ENCODE measurements at places on chromosomes 7 and 10.
A peak's percentile ranks its signal among the peaks of the same experiment; 100 is the strongest.

DNA sequence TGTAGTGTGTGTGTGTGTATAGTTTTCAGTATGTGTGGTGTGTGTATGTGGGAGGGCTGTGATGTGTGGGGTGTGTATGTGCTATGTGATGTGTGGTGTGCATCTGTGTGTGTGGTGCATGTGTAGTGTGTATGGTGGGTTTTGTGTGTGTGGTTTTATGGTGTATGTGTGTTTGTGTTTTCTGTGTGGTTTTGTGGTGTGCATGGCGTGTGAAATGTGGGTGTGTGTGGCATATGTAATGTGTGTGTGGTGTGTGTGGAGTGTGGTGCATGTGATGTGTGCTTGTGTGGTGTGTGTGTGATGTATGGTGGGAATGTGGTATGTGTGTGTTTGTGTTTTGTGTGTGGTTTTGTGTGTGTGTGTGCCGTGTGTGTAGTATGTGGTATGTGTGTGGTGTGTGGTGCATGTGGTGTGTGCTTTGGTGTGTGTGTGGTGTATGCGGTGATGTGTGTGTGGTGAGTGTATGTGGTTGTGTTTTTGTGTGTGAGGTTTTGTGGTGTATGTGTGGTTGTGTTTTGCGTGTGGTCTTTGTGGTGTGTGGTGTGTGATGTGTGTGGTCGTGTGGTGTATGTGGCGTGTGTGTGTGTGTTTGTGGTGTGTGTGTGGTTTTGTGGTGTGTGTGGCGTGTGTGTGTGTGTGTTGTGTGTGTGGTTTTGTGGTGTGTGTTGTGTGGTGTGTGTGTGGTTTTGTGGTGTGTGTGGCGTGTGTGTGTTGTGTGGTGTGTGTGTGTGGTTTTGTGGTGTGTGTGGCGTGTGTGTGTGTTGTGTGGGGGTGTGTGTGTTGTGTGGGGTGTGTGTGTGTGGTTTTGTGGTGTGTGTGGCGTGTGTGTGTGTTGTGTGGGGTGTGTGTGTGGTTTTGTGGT is 18.0 kb upstream of the PPP2R2D start:
- no peak for DNase-seq

- no peak for DNase-seq
Observed at GRCh38 chr7:19623676-19624075, 85.2 kb downstream of the POLR1F start.

GRCh38 chr10:15227611-15228372 is 59.3 kb upstream of the NMT2 start:
- DNase-seq = no peak

DNA sequence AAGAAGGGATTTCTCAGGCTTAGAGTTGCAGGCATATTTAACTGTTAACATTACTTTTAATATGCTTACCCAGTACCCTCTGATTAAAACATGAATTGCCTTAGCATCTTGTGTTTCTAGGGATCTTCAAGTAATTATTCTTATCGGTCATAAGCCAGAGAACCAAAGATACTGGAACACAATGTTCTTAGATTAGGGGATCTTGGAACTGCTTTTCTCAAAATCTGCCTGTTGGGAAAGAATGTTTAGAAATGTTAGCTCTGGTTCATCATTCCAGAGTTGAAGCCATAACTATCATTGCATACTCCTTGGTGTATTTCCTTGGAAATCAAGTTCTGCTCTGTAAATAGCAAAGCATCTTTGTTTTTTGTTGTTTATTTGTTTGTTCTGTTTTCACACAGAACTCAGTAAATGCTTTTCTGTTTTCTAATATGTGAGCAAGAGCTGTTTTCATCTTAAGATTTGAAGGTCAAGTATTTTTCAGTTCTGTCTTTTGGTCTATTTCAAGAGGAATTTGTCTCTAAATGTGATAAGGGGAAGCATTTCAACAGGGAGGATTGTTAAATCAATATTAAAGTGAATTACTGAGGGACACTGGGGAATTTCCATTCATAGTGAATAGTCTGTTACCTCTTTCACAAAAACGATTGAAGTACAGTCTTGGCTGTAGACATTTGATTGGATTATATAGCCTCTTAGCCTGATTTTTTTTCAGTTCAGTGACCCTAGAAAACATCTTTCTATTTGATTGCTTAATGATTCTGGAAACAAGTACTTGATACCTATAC is 103.2 kb upstream of the CYP26C1 start:
- DNase-seq = no peak

GRCh38 chr7:142450206-142450605 is 192.3 kb upstream of the PRSS58 start:
- no peak for DNase-seq

DNA sequence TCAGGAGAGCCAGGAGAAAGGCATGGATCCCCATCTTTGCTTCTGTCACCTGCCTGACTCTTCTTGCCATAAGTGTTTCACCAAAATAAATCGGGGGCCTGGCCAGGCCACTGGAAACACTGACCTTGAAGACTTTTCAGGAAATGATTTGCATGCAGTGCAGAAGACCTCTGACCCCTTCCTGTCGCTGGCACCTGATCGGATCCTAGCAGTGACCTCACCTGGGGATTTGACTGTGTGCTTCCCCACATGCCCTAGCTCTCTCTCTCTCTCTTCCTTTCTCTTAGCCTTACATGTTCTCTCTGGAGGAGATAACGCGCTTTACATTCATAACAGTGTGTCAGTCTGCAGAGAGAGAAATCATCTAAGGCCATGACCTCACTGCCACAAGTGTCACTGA is 243.0 kb downstream of the PRPF18 start:
- no peak for DNase-seq

DNA sequence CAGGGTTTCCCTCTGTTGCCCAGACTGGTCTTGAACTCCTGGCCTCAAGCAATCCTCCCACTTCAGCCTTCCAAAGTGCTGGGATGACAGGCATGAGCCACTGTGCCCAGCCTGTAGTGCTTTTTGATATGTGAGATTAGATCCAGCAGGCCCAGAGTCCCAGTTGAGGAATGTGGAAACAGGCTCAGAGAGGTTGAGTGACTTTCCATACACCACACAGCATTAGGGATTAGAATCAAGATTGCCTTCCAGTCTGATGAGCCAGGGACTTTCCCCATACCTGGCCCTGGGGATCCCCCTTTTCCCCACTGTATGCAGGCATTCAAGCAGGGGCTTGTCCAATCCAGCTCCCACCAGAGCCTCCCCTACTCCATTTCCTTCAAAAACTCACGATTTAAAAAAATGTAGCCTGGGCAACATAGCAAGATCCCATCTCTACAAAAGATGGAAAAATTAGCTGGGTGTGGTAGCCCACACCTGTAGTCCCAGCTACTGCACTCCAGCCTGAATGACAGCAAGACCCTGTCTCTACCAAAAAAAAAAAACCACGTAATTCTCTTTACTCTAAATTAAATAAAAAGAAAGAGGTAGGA is 75.0 kb upstream of the GTF2I start:
- no peak for DNase-seq

DNA sequence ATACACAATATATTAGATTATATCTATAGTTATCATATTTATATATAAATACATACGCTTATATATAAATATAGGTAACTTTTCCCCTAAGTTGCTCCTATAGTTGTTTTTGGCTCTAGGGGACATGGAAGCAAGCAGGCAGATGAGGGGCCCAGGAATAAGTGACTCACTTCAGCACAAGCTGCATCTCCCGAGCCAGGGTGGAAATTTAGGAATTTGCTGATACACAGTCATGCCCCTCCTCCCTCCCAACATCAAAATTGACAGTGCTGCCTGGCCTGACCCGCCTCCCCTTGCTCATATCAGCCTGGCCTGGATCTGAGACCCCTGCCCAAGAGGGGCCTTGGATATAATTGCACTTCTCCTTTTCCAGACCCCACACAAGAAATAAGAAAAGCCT is 33.8 kb downstream of the MKI67 start:
- no peak for DNase-seq

- no peak for DNase-seq
Observed at GRCh38 chr10:21263263-21263803, 262.1 kb downstream of the SKIDA1 start.

- DNase-seq = no peak
Observed at GRCh38 chr7:101235522-101235921, 2.1 kb downstream of the CLDN15 start.

DNA sequence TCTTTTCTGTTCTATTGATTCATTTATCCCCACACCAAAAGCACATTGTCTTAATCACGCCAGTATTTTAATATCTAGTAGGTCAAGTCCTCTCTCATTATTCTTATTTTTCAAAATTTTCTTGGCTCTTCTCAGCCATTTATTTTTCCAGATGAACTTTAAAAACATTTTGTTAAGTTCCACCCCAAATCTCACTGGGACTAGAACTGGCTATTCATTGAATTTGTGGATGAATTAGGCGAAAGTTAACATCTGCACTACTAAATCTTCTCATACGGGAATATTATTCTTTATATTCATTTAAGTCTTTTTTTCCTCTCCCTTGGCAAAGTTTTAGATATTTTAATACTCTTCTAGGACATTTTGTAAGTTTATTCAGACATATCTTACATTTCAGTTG is 295.2 kb upstream of the MGMT start:
- no peak for DNase-seq

GRCh38 chr10:61902445-61903220 is 1.1 kb downstream of the ARID5B start:
- peak; percentile 74 for DNase-seq

- DNase-seq = no peak
Observed at GRCh38 chr10:52469970-52470705, 156.1 kb downstream of the DKK1 start.

GRCh38 chr7:76318488-76319353 is 16.2 kb downstream of the HSPB1 start:
- peak; percentile 56 for DNase-seq

GRCh38 chr7:98598846-98599615 is 18.1 kb upstream of the NPTX2 start:
- DNase-seq = no peak

DNA sequence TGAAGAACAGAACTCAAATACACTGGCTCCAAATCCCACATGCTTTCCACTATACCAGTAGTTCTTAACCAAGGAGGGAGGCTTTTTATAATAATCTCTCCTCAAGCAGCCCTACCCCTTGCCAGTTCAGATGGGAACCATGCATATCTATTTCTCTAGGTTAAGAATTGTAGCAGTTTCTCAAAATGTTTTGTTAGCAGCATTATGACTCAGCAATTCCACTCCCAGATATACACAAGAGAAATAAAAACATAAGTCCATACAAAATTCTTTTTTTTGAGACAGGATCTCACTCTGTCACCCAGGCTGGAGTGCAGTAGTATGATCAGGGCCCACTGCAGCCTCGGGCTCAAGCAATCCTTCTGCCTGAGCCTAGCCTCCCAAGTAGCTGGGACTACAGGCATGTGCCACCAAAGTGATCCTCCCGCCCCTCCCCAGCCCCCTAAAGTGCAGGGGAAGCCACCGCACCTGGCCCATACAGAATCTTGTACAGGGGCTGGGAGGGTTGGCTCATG is 18.1 kb downstream of the YWHAG start:
- DNase-seq = no peak

DNA sequence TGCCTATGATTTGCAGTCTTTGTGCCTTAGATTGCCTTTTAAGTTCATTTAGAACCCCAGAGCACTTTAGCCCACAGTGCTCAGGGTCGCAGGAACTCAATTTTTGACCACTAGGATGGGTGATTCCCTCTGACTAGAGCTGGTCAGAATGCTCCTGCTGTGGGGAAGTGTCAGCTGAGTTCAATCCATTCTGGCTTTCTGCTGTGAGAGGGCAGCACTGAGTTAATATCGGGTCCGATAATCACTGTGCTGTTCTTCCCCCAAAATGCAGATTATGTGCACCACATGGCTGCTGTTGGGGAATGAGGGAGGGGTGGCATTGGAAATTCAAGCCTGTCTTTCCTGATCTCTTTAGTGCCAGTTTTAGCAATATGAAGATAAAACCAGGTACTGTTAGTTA is 886.4 kb downstream of the DNAJB9 start:
- DNase-seq = no peak

DNA sequence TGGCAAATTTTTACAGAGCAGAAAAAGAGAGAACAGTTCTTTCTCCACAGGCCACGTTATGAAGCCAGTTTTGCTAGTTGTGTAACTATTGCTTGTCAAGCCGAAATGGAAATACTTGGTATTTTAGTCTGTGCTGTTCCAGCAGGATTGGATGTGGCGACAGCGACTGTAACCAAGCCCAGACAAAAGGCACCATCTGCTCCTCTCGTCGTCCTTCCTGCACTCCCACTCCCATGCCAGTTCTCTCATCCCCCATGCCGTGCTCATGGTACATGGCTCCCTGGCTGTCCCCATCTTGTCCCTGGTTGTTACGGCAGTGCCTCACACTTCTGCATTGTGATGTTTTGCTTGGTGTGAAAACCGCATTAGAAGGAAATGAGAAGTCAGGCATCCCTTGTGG is 185.7 kb upstream of the FZD8 start:
- no peak for DNase-seq

DNA sequence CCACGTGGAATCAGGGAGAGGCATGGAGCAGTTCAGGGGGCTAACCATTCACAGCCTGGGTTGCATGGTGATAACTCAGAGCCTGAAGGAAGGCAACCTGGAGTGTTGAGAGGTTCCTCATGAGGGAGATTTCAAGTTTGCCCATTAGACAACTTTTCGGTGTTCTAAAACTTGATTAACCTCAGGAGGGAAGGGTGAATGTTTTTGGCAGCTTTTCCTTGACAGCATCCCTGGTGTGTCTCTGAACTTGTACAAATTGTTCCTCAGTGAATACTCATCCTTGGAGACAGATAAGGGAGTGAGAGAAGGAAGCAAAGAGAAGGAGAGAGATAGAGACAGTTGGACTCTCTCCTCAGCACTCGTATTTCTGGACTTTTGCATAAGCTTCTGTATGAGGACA is at the start of gene OR9A4:
Gene OR9A4, plus strand, starts transcription at position 301 of the 400 bp plus-strand sequence. CDS start 2,477 bp downstream, outside the sequence.
- DNase-seq = no peak

- no peak for DNase-seq
Observed at GRCh38 chr10:47046321-47047126, 135.3 kb downstream of the PTPN20 start.

DNA sequence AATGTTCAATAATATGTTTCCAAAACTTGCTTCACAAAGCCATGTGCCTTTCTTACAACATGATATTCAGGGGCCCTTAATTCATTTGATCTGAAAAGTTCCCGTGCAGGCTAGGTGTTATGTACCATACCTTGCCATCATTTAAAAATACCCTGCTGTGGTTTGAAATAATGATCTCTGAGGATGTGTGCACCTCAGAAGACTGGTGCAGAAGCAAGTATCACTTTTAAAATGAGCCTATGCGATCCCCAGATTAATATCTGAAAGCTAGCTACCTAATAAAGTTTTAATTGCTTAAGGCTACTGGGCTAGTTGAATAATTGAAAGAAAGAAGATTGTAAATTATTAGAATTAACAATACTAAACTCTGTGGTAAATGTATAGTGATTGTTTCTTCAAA is 262.4 kb downstream of the CDK14 start:
- DNase-seq = no peak

DNA sequence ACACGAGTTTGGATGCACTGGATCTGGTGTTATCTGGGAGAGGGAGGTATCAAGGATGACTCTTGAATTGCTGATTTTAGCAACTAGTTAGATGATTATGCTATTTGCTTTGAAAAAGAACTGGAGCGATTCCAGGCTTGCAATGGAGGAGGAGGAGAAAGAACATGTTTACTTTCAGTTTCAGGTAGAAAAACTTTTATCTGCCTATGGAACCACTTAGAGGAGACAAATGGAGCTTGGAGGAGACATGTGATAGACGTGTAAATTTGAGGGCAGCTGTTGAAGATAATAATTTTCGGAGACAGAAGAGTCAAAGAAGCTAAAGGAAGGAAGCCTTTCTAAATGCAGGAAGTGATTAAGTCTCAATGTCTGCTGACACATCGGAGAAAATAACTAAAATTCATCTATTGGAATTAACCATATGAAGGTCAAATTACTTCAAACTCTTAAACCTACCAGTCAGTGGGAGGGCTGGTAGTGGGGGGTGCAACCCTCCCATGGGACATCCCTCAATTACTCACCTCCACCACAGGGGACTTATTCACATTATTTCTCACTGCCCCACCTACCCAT is 56.4 kb upstream of the GNAI1 start:
- DNase-seq = peak; percentile 11
